NCI-H526 treated with DMSO at 0.1 percent for 48 hours (cell line): ENCODE measurements at places on chromosomes 1 and 21.

- no peak for DNase-seq
Measured at GRCh38 chr1:216430744-216431143, 7.5 kb upstream of the USH2A start.

DNA sequence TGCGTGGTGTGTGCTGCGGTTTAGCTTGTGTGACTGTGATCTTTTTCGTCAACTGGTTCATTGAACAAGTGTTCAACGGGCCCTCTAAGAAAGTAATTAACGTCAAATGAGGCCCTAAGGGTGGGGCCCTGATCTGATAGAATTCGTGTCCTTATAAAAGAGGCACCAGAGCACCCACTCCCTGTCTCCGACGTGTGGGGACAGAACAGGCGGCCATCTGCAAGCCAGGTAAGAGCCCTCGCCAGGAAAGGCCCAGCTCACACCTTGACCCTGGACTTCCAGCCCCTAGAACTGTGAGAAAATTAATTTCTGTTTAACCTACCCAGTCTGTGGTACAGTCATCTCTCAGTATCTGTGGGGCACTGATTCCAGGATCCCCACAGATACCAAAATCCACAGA lies 20.4 kb upstream of the SAMD11 start:
- no peak for DNase-seq

DNA sequence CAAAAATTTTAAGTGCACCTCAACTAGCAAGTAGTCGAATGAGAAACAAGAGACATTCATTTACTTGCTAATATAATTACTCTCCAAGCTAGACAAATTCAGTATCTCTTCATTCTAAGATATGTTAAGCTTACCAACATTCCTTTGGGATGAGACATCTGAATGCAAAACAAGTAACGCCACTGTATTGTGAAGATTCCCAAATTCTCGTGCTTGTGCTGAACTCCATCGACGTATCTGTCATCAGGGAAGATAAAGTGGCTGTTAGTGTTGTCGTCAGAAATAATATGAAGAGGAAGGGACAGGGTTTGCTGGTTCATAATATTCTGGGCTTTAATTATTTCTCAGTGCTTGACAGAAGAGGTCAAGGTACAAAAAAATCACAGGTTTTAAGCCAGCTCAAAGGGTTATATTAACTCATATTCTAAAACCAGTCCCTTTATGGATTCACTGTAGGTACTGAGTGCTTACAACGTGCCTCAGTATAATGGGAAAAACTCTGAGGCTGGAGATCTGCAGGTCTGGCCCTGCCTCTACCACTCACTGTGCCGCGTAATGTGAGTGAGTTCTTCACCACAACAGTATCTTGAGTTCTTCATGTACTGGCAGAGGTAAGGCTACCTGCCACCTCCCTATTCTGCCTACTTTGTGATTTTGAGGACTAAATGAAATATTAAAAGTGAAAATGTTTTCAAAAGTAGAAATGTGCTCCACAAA lies 42.0 kb downstream of the PCSK9 start:
- no peak for DNase-seq

- DNase-seq, result no peak
Measured at GRCh38 chr1:60149251-60149650, 75.7 kb upstream of the C1orf87 start.

- no peak for DNase-seq
Measured at GRCh38 chr21:36038701-36039497, 21.4 kb downstream of the SETD4 start.
